ENCODE measurements at places on chromosomes 16 and 17.

- DNase-seq: no peak
These were observed 45.6 kb upstream of the CLEC18B start for GRCh38 chr16:74466872-74467271.

GRCh38 chr16:4713663-4714501, 20.2 kb downstream of the ANKS3 start:
- DNase-seq: no peak

DNA sequence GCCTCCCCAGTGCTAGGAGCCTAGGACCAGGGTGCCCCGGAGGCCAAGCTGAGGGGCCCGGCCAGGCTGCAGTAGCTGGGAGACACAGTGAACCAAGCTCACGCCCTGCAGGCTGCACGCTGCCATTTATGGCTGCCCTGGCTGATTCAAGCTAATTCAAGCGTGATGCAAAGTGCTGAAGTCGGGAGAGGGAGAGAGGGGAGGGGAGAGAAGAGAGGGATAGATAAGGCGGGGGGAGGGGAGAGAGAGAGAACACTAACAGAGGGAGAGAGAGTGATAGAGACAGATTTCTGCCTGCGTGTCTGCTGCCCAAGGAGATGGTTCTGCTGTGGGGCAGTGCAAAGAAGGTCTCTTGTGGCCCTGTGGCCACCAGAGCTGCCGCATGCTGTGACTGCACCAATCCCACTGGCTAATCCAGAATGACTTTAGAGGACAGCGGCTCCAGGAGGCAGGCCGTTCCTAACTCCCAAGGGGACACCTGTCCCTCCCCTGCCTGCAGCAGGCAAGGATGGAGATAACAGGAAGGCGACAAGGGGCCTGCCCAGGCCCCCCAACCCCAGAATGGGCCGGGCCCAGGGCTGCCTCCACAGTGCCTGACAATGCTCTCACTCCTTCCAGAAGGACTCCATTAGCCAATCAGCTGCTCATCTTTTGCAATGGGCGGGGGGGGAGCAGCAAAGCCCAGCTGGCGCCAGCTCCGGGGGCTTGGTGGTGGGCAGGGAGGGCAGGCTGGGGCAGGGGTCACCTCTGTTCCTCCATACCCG, 12.9 kb downstream of the MXRA7 start:
- DNase-seq: no peak

DNA sequence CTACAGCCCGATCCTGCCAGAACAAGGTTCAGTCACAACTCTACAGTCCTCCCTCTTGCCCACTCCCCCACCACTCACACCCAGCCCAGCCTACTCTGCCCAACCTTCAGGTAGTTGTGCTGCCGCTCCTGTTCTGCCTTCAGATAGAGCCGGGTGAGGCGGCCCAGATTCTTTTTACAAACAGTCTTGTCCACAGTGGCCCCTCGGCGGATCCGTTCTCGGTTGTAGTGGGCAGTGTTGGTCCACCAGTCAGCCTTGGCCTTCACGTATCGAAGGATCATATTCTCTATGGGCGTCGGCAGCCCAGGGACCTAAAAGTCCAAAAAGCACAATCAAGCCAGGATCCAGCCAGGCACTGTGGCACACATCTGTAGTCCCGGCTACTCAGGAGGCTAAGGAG, 8.3 kb downstream of the PRPF8 start:
- DNase-seq: no peak

DNA sequence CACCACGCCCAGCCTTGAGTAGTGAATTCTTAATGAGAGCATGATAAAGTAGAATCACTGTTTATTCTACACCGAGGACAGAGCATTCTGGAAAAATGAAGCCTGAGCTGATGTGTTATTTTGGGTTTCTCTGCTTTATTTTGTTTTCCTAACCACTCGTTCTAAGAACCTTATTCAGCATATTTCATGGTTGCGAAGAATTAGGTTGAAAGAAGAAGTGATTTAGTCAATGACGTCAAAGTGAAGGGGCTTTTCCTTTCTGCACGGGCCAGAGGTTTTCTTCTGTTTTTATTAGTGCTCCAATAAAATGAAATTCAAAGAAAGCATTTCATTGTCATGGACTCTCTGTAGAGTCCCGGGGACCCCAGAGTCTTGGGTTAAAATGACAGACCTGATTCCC, 178.5 kb downstream of the MAF start:
- no peak for DNase-seq
